ENCODE measurements at places on chromosomes 2 and 18.

GRCh38 chr18:63317982-63318888 lies 1.3 kb downstream of the BCL2 start:
- peak; percentile 81 for DNase-seq

- no peak for DNase-seq
Observed at GRCh38 chr2:105747991-105748390, 3.3 kb downstream of the NCK2 start.

- DNase-seq: no peak
Observed at GRCh38 chr2:189608795-189609422, 28.3 kb upstream of the SLC40A1 start.

- DNase-seq: no peak
Observed at GRCh38 chr2:12549641-12550040, 167.1 kb upstream of the TRIB2 start.

DNA sequence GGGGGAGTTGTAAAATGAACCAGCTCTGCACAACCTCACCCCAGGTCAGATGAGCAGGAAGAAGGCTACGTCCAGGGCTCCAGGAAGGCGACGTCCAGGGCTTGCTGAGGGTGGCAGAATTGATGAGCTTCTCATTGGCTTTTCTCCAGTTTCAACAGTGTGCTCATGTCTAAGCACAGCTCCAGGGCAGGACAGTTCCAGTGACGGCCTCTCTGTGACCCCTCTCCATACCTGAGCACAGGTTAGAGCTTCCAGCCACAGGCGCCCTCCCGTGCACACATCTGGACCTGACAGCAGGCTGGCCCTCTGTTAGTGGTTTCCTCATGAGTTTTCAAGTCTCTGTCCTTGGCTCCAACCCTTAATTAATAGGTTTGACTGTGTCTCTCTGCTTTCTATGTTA lies 327.6 kb downstream of the ZNF516 start:
- no peak for DNase-seq

DNA sequence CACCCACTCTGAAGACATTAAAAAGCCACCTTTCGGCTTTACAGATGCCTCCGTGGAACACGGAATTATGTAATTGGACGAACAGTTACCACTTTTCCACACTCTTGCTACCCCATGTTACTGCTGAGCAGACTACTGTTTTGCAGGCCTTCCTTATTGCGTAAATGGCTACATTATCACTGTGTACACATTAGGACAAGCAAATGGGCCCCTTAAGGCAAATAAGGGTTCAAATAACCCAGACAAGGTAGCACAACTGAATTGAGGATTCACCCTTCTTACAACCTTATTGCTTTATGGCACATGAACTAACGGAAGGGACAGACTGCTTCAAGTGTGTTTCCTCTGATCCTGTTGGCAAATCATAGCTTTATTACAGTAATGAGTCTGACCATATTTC lies 832.2 kb upstream of the FANCL start:
- no peak for DNase-seq

DNA sequence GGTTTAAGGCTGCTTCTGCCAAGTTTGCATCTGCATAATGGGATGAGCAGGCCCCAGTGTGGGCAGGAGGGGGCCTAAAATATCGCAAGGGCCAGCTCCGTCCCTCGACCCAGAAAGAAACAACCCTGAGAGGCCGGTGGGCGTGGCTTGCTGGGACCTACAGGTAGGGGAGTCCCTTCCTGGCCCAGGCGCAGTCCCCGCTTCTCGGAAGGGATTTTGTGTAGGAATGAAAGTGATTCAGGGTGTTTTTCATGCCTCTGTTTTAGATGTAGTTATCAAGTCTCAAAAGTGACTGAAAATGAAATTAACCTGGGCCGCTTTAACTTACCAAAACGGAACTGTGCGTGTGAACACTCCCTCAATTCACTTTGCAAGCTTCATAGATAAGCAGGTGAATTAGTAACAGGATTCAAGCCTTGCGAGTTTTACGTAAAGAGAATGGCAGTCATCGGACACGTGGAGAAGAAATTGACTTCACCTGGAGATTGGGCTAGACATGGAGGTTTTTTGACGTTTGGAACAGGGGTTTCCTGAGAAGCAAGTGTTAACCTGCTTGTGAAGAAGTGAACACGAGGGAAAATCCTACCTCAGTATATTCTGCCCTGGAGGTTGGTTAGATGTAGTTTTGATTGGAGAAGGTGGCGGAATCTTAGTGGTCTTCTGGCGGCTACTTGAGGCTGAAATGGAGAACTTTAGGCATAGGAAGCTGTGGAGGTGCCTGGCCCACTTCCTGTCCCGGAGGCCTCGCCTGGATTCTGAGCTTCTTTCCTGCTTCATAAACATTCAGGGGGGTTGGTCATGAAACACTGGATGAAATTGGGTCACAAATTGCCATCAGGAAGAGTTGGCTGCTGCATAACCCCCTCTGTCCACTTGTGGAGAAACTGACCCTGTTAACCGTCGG lies 1.7 kb downstream of the NCK2 start:
- DNase-seq: peak; percentile 78

- DNase-seq: no peak
Observed at GRCh38 chr18:25284861-25285550, 67.0 kb downstream of the ZNF521 start.

DNA sequence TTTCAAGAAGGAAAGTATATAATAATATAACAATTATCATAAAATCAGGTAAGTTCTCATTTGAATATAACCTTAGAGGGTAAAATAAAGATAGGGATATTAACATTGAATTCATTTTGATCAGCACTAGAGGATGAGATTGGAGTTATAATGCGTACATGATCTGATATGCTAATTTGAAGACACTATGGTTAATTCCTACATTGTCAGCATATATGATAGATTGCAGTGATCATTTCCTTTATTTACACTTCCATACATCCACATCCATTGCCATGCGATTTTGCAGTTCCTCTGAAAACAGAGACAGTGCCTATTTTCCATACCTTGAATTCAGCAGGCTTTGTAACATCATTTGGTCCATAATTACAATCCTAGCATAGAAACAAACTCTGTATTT lies 519.2 kb downstream of the CCDC85A start:
- no peak for DNase-seq

DNA sequence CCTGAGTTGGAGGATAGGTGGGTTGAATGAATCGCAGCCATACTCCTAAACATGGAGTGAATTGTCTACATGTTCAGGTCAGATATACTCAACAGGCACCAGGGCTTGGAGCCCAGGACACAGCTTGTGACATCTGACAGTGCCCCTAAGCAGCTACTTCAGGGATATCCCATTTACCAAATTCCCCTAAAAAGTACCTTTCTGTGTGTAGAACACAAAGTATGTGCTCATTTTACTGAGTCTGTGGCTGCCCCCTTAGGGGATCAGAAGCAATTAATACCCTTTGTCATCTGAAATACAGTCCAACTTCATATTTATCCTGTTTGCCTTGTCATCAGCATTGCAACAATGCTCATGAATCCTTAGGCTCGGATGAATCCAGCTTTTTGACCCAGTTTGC lies 20.8 kb downstream of the TNFRSF11A start:
- no peak for DNase-seq

- no peak for DNase-seq
Observed at GRCh38 chr2:240639566-240639965, 14.3 kb downstream of the GPR35 start.

GRCh38 chr2:94622113-94622618 lies 249.1 kb upstream of the TEKT4 start:
- no peak for DNase-seq

- DNase-seq: no peak
Observed at GRCh38 chr2:78589871-78590270, 435.6 kb upstream of the REG3G start.

DNA sequence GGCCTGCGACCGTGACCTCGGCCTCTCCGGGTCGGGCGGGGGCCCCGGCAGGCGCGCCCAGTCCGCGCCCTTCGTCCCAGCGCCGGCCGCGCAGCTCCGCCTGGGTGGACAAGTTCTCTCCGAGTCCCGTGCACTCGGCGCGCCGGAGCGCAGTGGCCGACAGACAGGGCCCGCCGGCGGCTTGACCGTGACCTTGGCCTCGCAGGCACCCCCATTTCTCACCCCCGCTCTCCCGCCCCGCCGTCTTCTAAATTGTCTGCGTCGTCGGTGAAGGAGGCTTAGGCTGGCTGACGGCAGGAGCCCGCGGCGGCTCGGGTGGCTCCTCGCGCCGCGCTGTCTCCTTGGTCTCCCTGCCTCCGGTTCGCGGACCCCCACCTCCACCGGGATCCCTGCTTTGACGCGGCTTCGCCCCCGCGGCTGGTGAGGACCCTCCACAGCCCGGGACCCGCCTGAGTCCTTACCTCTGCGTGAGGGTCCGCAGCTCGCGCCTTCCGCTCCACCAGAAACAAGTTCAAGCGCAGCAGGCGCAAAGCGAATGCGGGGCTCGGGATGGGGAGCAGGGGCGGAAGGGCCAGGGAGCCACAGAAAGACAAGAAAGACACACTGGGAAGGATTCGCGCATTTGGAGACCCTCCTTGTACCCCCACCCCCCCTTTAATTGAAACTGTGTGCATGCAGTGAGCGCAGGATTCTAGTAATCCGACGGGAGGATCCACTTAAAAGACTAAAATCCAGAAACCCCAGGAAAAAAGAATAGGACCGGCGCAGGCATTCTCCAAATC lies 4.0 kb downstream of the PTGR3 start:
- no peak for DNase-seq

GRCh38 chr18:65326805-65327204 lies 424.0 kb upstream of the CDH7 start:
- no peak for DNase-seq

- no peak for DNase-seq
Observed at GRCh38 chr18:75088622-75089211, 120.2 kb downstream of the PTGR3 start.

- no peak for DNase-seq
Observed at GRCh38 chr2:133377021-133377481, 191.2 kb downstream of the NCKAP5 start.

GRCh38 chr18:48202006-48202348 lies 207.2 kb downstream of the ZBTB7C start:
- no peak for DNase-seq

DNA sequence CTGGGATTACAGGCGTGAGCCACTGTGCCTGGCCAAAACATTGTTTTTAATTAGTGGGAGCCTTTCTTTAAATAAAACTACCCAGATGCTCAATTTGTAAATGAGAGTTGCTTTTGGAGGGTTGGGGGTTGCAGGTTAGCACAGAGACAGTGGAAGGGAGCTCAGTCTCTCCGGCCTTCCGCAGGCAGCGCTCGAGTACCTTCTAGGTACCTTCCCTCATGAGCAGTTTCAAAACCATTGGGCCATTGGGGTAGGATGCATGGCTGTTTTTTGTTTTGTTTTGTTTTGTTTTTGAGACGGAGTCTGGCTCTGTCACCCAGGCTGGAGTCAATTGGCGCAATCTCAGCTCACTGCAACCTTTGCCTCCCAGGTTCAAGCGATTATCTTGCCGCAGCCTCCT lies 19.0 kb downstream of the SLC66A3 start:
- DNase-seq: no peak

DNA sequence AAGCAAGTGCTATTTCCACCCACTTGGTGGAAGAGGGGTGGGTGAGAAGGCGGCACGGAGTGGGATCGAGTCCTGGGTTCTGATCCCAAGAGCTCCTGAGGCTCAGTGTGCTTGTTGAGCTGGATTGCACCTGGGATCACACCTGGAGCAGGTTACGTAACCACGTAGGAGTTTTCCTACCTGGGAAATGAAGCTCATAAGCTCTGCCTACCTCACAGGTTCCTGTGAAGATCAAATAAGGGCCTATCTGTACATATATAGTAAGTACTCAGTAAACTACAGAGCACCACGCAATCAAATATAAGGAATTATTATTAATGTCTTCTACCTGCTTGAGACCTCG lies 11.0 kb downstream of the NPC1 start:
- no peak for DNase-seq

DNA sequence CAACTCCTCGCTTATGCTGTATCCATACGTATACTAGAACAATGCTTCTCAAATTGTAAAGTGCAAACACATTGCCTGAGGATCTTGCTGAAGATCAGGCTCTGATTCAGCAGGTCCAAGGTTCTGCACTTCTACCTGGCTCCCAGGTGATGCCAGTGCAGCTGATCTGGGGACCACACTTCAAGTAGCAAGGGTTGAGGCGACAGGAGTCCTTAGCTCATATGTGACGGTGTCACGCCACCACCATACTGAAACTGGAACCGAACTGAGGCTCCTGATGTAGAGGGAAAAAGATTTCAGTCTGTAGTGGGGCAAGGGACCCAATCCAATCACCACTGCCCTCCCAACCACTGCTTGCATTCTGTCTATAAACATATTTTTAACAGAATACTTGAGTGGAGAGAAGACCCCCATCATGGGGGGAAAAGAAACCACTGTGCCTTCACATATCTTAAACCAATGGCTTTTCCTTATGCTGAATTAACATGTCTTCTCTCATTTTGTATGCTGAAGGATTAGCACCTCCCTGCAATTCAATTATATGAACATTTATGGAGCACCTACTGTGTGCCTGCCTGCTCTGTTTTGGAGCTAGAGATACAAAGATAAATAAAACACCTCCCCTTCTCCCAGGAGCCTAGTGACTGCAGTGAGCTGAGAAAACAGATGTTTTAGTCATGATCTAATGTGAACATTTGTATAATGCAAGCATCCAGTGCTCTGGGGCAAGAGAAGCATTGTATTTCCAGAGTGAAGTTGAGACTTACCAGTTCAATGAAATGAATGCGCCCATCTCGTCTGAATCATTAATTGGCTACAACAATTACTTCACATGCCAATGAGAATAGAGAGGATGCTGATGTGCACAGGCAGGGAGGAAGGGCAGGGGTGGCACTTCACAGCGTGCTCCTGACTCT lies 6.6 kb upstream of the ASAP2 start:
- no peak for DNase-seq

- no peak for DNase-seq
Observed at GRCh38 chr18:58194028-58194427, 150.0 kb downstream of the NEDD4L start.

GRCh38 chr2:176192351-176192750 lies 3.9 kb downstream of the HOXD1 start:
- no peak for DNase-seq

DNA sequence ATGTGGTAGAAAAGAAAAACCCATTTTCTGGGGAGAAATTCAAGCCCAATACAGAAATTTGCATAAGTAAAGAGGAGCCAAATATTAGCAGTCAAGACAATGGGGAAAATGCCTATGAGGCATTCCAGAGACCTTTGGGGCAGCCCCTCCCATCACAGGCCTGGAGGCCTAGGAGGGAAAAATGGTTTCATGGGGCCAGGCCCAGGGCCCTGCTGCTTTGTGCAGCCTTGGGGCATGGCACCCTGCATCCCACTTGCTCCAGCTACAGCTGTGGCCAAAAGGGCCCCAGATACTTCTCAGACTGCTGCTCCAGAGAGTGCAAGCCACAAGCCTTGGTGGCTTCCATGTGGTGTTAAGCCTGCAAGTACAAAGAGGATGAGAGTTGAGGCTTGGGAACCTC lies 51.3 kb upstream of the CYP1B1 start:
- DNase-seq: no peak

DNA sequence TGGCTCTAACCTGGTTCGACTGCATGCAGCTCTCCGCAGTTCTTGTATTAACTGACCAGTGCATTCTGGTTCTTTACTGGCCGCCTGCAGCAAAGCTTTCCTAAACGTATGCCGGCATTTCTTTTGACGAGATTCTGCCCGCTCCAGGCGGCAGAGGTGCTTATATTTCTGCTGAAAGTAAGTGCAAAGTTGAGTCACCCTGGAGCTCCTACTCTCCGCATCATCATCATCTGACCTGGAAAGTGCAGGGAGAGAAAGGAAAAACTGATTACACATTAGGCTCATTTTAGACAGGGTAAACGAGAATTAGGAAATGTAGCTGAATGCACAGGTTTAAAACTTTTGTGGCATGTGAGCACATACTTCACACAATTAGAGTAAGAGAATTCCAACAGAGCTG lies 57.9 kb downstream of the INO80D start:
- no peak for DNase-seq

All from naive thymus-derived CD8-positive, alpha-beta T cell (primary cell).